ENCODE measurements at places on chromosomes 11 and 22.

DNA sequence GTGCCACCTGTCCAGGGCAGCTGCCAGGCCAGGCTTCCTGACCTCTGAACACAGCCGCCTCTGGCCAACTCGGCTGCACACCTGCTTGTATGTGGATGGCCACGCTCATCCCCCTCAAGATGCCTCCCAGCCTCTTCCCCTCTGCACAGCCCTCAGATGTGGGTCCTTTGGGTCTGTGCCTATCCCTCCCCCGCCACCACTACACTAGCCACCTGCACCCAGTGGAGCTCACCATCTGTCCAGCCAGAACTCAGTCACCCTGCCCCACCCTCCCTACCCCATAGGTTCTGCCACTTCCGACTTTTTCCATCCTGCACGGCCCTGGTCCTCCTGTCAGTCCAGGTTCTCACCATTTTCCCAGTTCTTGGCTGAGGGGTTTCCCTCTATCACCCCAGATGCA, 44.6 kb downstream of the PHF21B start:
- H3K4me3 ChIP-seq = no peak overlapping the region
- no peak overlapping the region for H3K27ac ChIP-seq
- DNase-seq = no peak
- H3K36me3 ChIP-seq = no peaks in the 10 kb centered on the region
- peaks cover 35% of the 10 kb centered on the region for H3K27me3 ChIP-seq
- no peaks in the 10 kb centered on the region for H3K4me1 ChIP-seq

DNA sequence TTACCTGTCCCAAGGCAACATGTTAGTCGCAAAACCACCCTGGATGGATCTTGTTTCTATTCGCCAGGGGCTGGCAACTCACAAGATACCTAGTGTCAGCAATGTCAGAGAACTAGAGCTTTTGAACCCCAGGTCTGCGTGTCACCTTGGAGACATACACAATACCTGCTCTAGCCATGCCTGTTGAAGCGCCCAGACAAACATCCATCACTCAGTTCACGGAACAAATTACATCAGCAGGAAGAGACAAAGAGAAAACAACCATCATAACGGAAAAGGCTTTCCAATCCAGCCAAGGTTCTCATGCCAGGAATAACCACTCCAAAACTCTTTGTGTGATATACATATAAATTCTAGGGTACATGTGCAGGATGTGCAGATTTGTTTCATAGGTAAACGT, 2.2 kb downstream of the CD59 start:
- no peak for DNase-seq
- peaks cover 52% of the 10 kb centered on the region for H3K4me1 ChIP-seq
- H3K36me3 ChIP-seq = peaks cover 12% of the 10 kb centered on the region
- H3K27me3 ChIP-seq = peaks cover 14% of the 10 kb centered on the region
- H3K4me3 ChIP-seq = peak overlapping the region; percentile 81
- H3K27ac ChIP-seq = no peak overlapping the region

- no peaks in the 10 kb centered on the region for H3K4me1 ChIP-seq
- H3K27me3 ChIP-seq = no peaks in the 10 kb centered on the region
- no peaks in the 10 kb centered on the region for H3K36me3 ChIP-seq
- DNase-seq = no peak
- no peak overlapping the region for H3K4me3 ChIP-seq
Observed at GRCh38 chr11:109443052-109443451, 21.1 kb downstream of the C11orf87 start.

DNA sequence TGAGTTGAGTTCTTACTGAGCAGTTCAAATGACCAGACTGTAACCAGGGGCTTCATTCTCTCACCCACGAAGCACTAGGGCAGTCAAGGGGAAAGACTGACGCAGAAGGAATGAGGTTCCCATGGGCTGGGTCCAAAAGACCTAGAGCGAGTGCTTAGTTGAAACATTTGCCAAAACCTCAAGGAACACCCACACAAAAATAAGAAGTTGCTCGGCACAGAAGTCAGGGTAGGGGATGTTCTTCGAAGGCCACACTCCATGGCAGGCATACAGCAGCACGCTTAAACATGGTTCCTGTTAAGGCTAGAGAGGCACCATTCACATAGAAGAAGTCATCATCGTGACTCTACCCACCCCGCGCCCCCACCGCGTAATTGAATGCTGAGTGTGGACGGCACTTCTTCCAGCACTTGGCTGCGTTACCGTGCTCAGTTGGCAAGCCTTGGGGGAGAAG, 52.9 kb downstream of the TIMP3 start:
- no peaks in the 10 kb centered on the region for H3K36me3 ChIP-seq
- no peak overlapping the region for H3K27ac ChIP-seq
- no peaks in the 10 kb centered on the region for H3K4me1 ChIP-seq
- no peak overlapping the region for H3K4me3 ChIP-seq

GRCh38 chr11:64304316-64305072, 830 bp upstream of the ESRRA start:
- peaks cover 32% of the 10 kb centered on the region for H3K36me3 ChIP-seq
- peak overlapping the region; percentile 99 for H3K27ac ChIP-seq
- H3K27me3 ChIP-seq = peaks cover 26% of the 10 kb centered on the region
- H3K4me3 ChIP-seq = peak overlapping the region; percentile 86

DNA sequence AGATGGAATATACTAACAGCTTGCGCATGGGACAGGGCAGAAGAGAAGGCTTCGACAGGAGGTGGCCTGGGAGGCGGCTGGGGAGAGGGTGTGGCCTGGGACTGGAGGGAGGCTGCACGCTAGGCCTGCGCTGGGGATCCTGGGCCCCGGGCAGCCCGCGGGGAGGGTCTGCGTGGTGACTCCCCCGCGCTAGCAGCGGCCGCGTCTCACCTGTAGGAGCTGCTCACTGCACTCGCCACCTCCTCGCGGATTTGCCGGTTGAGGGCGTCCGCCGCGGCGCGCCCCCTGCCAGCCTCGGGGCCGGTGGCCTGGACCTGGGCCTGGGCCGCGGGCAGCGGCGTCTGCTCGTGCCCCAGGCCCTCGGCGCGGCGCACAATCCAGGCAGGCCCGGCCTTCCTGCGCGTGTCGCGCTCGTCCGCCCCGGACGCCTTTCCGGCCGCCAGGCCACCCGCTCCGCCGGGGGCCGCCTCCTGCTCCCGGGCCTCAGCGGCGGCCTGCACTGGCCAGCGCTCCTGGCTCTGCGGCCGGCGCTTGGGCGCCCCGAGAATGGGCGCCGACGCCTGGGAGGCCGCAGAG, 1.5 kb downstream of the MAP6 start:
- peaks cover 82% of the 10 kb centered on the region for H3K27me3 ChIP-seq
- H3K36me3 ChIP-seq = no peaks in the 10 kb centered on the region
- H3K27ac ChIP-seq = no peak overlapping the region
- DNase-seq = peak; percentile 42
- peaks cover 19% of the 10 kb centered on the region for H3K4me1 ChIP-seq

DNA sequence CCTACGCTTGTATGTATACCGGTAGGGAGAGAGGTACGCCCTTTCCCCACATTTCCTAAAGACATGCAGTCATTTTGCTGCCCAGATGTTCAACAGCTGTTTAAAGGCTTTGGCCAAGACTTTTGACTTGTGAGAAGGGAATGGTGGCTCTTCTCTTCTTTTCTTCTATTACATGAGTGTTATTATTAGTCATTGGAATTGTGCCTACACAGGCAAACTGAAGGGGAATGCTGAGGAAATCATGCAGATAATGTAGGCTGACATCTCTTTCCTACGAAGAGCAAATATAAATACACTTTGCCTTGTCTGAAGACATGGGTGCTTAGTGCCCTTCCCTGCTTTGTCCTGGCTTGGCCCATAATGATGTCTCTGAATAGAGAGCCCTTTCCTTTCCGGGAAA, 194.3 kb upstream of the NARS2 start:
- no peak overlapping the region for H3K4me3 ChIP-seq
- DNase-seq = no peak

- DNase-seq = no peak
- H3K36me3 ChIP-seq = no peaks in the 10 kb centered on the region
- H3K4me3 ChIP-seq = no peak overlapping the region
- no peaks in the 10 kb centered on the region for H3K27me3 ChIP-seq
- no peaks in the 10 kb centered on the region for H3K4me1 ChIP-seq
Observed at GRCh38 chr11:97995874-97996273, 1024.9 kb upstream of the CNTN5 start.

DNA sequence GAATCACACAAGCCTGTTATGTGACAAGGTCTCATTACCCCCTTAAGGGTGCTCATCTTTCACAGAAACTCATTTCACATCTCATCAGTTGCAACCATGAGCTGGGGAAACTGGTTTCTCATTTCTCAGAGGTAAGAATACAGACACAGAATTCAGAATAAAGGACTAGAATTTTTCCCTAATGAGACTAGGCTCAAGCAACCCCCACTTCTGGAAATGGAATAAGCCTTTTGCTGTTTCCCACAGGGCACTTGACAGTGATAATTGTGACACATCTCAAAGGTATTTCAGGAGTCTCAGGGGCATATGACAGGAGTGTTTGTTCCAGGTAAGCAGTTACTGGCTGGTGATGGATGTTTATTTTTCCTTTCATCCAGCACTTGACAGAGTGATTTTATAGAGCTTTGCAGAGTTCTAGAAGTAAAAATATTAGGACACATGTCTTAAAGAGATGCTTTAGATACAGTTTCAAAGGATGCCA, 112.9 kb upstream of the DDI1 start:
- H3K36me3 ChIP-seq = no peaks in the 10 kb centered on the region
- no peak overlapping the region for H3K4me3 ChIP-seq
- H3K4me1 ChIP-seq = no peaks in the 10 kb centered on the region
- H3K27me3 ChIP-seq = no peaks in the 10 kb centered on the region
- H3K27ac ChIP-seq = no peak overlapping the region
- no peak for DNase-seq

All from activated T-cell treated with anti-CD3 and anti-CD28 coated beads, Interleukin-2, amount 50 U/mL, for 24 hours (primary cell).